ENCODE measurements at places on chromosomes 7 and 10.

GRCh38 chr7:128869138-128869943, 6.7 kb downstream of the ATP6V1F start:
- peak overlapping the region; percentile 42 for H3K27ac ChIP-seq
- peak; percentile 70 for DNase-seq
- no peaks in the 10 kb centered on the region for H3K27me3 ChIP-seq
- H3K4me1 ChIP-seq, result peaks cover 8% of the 10 kb centered on the region
- H3K36me3 ChIP-seq, result no peaks in the 10 kb centered on the region
- peak overlapping the region; percentile 73 for H3K4me3 ChIP-seq

DNA sequence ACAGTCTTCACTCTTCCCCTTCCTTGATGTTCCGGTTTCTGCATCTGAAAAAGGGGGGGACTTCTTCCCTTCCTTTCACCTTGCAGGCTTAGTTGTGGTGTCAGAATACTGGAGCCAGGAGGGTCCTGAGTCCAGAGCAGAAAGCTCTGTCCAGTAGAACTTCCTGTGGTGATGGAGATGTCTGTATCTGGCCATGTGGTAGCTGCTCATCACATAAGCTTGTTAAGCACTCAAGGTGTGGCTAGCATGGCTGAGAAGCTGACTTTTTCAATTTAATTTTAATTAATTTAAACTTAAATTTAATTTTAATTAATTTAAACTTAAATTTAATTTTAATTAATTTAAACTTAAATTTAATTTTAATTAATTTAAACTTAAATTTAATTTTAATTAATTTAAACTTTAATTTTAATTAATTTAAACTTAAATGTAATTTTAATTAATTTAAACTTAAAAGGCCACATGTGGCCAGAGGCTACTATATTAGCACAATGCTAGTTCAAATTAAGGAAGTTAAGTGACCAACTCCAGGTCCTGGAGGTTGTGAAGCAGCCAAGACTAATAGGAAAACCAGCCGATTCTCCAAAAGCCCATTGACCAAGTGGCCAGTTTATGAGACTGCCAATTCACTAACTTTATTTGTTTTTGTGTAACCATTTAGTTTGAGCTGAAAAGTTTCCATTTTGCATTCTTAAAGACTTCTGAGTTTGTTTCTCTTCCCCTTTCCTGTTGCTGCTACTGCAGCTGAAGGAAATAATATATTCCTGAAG, 16.3 kb downstream of the MSRB2 start:
- H3K27ac ChIP-seq, result no peak overlapping the region
- no peaks in the 10 kb centered on the region for H3K4me1 ChIP-seq
- no peaks in the 10 kb centered on the region for H3K27me3 ChIP-seq

DNA sequence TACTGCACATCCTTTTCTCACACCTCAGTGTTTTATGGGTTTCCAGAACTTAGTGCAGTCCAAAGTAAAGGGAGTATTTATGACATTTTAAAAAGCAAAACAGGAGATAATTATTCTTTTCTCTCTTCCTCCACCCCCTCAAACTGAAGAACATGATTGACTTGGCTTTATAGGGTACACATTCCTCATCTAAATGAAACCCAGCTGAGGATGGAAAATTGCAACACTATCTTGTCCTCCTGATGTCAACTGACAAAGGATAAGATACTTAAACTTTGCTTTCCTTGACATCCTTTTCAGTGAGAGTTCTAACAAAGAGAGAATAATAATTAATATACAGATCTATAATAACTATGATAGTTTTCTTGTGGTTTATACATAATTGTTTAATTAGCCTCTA, 299.1 kb downstream of the BBS9 start:
- H3K27me3 ChIP-seq, result no peaks in the 10 kb centered on the region
- H3K27ac ChIP-seq, result no peak overlapping the region
- peaks cover 4% of the 10 kb centered on the region for H3K4me1 ChIP-seq
- H3K4me3 ChIP-seq, result no peak overlapping the region
- no peak for DNase-seq

- H3K4me3 ChIP-seq, result no peak overlapping the region
- H3K27ac ChIP-seq, result no peak overlapping the region
- H3K27me3 ChIP-seq, result no peaks in the 10 kb centered on the region
- no peak for DNase-seq
- H3K4me1 ChIP-seq, result no peaks in the 10 kb centered on the region
Observed at GRCh38 chr7:27295236-27295635, 52.6 kb downstream of the EVX1 start.

GRCh38 chr10:132971448-132972148, 29.2 kb upstream of the CFAP46 start:
- peak; percentile 48 for DNase-seq
- H3K27ac ChIP-seq, result no peak overlapping the region
- H3K4me3 ChIP-seq, result no peak overlapping the region
- peaks cover 65% of the 10 kb centered on the region for H3K27me3 ChIP-seq
- no peaks in the 10 kb centered on the region for H3K36me3 ChIP-seq

- no peak for DNase-seq
- H3K27ac ChIP-seq, result no peak within 1 kb of the TSS
- H3K4me1 ChIP-seq, result peaks cover 6% of the 10 kb centered on the region
Observed at GRCh38 chr7:128030654-128031611, at the start of gene LRRC4. Gene LRRC4, minus strand, starts transcription at chr7:128031437. Its CDS starts 797 bp downstream, at chr7:128030640.

DNA sequence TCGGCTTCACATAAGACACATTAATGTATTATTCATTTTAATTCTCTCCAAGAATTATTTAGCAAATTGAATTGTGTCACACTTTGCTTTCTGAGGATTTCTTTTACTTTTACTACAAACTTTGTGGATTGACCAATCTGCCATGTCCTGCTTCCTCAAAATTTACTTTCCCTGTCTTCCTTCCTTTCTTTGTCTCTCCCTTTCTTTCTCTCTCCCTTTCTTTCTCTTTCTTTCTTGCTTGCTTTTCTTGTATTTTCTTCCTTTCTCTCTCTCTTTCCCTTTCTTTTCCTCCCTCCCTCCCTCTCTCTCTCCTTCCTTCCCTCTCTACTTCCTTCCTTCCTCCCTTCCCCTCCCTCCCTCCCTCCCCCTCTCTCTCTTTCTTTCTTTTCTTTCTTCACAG, 37.8 kb downstream of the SP8 start:
- no peaks in the 10 kb centered on the region for H3K36me3 ChIP-seq
- no peak overlapping the region for H3K27ac ChIP-seq
- no peak for DNase-seq
- H3K4me1 ChIP-seq, result no peaks in the 10 kb centered on the region

- H3K36me3 ChIP-seq, result peaks cover 9% of the 10 kb centered on the region
- H3K4me1 ChIP-seq, result peaks cover 93% of the 10 kb centered on the region
- H3K27me3 ChIP-seq, result no peaks in the 10 kb centered on the region
- H3K4me3 ChIP-seq, result no peak overlapping the region
Observed at GRCh38 chr10:62075414-62075813, 173.9 kb downstream of the ARID5B start.

- no peaks in the 10 kb centered on the region for H3K27me3 ChIP-seq
- H3K27ac ChIP-seq, result no peak overlapping the region
- H3K4me1 ChIP-seq, result no peaks in the 10 kb centered on the region
- DNase-seq, result peak; percentile 51
- peak overlapping the region; percentile 56 for H3K4me3 ChIP-seq
Observed at GRCh38 chr7:11193131-11193867, 219.6 kb downstream of the PHF14 start.

- H3K27me3 ChIP-seq, result no peaks in the 10 kb centered on the region
- H3K36me3 ChIP-seq, result no peaks in the 10 kb centered on the region
- peak overlapping the region; percentile 99 for H3K27ac ChIP-seq
- peak overlapping the region; percentile 96 for H3K4me3 ChIP-seq
- DNase-seq, result no peak
Observed at GRCh38 chr10:96588060-96588554, 1.3 kb upstream of the TM9SF3 start.

DNA sequence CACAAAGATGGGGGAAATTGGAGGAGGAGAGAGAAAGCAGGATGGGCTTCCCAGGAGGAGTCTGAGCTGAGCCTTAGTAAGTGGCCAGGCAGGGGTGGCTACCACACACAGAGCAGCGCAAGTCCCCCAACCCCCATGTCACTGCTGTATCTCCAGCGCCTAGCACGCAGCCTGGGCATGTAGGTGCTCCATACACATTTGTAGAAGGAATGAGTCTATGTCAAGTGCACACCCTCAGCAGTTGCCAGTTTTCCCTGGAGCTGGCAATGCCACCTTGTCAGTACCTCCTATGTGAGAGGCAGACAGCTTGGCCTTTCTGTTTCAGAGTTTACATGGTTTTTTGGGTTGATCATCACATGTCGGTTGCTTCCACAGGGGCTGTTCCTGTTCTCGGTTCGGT, 116.1 kb downstream of the CLEC2L start:
- no peak overlapping the region for H3K27ac ChIP-seq
- peaks cover 2% of the 10 kb centered on the region for H3K36me3 ChIP-seq
- H3K4me3 ChIP-seq, result no peak overlapping the region
- no peaks in the 10 kb centered on the region for H3K4me1 ChIP-seq

DNA sequence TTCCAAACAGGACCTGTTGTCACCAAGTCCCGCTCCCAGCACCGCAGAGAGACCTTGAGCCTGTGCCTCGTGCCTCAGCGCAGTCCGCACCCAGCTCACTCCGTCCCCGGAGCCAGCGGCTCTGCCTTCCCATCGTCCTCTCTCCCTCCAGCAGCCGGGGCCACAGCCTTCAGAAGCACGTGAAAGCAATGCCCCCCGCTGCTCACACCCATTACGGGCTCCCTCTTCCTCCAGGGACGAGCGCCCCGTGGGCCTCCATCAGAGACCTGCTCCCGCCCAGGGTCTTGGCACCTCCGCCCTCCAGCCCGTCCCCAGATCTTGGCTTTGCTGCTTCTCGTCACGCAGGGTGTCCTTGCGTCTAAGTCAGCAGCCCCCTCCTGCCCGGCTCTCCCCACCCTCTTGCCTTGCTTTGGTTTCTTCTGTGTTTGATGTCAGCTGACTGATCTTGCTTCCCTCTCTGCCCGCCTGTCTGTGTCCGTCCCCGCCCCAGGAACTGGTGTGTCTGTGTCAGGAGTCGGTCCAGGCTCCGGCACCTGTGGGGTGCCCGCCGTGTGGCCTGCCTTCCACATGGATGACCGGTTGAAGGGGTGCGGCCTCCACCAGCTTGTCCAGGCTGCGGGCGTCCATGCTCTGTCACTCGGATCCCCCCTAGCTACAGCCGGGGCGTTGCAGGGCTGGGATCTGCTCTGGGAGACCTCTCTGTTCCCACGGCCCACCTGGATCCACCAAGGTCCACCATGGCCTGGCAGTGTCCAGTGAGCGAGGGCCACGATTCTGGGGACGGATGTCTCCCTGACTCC, 61.9 kb downstream of the FOXL3 start:
- H3K27ac ChIP-seq, result no peak overlapping the region
- H3K4me1 ChIP-seq, result no peaks in the 10 kb centered on the region
- no peak for DNase-seq
- no peak overlapping the region for H3K4me3 ChIP-seq
- peaks cover 17% of the 10 kb centered on the region for H3K27me3 ChIP-seq
- H3K36me3 ChIP-seq, result no peaks in the 10 kb centered on the region

DNA sequence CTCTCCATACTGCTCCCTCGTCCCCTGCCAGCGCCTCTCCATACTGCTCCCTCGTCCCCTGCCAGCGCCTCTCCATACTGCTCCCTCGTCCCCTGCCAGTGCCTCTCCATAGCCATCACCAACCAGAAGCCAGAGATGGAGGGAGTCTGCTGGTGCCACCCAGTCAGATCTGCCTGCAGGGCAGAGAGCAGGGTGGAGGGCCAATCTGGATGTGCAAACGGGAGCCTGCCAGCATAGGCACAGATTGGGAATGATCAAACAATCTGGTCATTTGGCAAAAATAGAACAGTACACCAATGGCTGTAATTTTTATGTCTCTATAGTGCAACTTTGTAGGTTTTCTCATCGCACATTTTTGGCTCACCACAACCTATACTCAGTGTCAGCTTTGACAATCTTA, 76.9 kb upstream of the LRRC4 start:
- DNase-seq, result no peak
- no peak overlapping the region for H3K27ac ChIP-seq
- no peaks in the 10 kb centered on the region for H3K36me3 ChIP-seq
- peaks cover 8% of the 10 kb centered on the region for H3K27me3 ChIP-seq

DNA sequence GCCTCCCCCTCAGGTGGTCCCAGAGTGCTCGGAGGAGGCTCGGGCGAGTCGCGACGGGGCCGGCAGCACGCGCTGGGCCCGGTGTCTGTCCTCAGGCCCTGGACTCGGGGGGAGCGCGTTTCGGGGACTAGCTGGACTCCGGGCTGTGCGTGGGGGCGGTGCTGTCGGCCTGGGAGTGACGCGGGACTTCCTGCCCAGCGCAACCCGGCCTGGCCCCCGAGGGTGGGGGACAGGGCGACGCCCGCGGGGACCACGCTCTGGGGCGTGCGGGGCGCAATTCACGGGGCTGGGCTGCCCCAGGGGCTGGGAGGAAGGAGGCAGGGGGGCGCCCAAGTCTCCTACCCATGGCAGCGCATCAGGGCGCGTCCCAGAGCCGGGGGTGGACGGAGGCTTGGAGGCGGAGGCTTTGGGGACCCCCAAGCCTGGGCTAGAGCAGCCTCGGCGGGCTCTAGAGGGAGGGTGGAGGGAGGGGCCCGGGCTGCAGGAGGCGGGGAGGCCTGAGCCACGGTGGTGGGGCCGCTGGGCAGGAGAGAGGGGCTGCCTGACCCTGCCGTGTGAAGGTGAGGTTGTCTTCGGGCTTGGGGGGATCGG, 2.3 kb upstream of the VENTX start:
- DNase-seq, result no peak
- no peaks in the 10 kb centered on the region for H3K36me3 ChIP-seq
- H3K4me1 ChIP-seq, result no peaks in the 10 kb centered on the region
- H3K4me3 ChIP-seq, result peak overlapping the region; percentile 47
- peaks cover 37% of the 10 kb centered on the region for H3K27me3 ChIP-seq

DNA sequence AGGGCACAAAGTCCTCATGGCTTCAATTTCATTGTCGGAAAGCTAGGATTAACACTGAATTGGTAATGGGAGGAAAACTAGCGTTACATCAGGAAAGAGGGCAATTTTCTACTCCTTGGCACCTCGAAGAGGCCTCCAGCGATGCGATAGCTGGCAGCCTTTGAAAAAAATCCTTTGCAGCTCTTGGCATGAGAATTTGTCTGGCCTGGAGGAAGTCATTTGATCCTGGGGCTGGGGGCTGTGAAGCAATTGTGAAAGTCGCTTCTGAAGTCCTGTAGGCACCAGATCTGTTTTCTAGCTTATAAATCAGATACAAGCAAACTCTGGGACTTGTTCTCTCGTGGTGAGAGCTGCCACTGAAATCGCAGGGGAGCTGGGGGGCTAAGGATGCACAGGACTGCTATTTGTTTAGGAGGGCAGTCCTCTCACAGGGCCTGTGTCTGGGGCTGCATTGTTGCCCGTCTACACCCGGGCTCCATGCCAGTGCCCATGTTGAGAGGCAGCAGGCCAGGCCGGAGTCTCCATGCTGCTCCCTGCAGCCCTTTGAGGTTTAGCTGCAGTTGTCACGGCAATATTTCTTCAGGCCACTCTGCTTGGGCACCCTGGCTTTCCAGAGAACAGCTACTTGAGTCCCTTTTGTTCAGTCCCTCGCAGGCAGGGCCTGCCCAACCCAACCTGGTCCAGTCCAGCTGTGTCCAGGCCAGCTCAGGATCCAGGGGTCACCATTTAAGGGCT, 206.8 kb upstream of the LYZL1 start:
- no peak overlapping the region for H3K27ac ChIP-seq
- no peaks in the 10 kb centered on the region for H3K4me1 ChIP-seq
- no peak for DNase-seq
- H3K36me3 ChIP-seq, result no peaks in the 10 kb centered on the region

All from psoas muscle (tissue), 8 donors.